ENCODE measurements at places on chromosomes 3 and 15.

DNA sequence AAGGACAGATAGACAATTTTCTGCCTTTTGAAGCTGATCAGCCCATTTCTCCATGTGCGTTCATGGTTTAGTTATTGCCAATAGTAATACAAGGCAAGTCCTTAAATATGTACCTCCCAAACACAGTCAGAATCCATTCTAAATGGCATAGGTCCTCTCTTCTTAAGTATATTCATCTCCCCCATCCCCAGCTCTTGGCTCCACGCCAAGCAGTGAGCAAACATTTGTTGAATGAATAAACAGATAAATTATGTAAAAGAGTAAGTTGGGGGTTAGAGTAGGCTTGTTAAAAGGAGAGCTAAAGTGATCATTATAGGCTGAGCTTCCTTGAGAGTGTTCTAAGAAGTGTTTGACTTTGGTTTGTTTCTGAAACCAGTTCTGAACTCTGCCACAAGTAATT lies 241.3 kb downstream of the ITPR1 start:
- DNase-seq = no peak

GRCh38 chr15:64197425-64197824 lies 34.6 kb upstream of the PPIB start:
- peak; percentile 83 for DNase-seq

DNA sequence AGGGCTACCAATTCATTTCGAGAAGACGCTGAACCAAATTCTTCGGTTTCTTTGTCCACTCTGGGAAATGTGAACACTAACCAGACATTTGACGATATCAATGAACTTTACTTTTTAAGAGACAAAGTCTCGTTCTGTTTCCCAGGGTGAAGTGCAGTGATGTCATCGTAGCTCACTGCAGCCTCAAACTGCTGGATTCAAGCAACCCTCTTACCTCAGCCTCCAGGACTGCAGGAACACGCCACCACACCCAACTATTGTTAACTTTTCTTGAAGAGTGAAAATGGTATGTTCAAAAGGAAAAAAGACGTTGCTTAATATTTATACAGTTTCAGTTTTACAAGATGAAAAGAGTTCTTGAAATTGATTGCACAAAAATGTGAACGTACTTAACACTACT lies 30.6 kb downstream of the MB21D2 start:
- DNase-seq = no peak

DNA sequence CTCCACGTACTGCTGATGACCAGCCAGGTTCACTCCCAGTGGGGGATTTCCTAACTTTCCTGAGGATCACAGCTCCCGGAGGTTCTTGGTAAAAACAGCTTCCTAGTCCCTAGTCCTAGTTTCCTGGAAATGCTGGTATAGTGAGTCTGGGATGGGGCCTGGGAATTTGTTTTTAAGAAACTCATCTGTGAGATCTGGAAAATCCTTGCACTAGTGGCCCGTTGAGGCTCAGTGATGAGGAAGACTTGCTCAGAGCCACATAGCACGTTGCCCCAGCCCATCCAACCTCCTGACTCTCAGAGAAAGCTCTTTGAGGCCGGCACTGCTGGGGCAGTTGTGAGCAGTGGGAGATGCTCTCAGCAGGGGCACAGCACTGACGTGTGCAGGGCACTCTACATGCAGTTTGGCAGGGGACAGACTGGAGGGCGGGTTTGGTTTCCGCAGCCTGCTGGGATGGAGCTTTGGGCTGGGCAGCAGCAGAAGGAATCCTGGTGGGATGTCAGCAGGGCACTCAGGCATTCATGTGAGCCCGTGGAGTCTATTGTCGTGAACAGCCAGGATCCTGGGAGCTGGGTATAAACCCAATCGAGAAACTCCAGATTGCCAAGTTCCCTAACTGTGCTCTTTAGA lies 31.6 kb downstream of the SAXO2 start:
- DNase-seq = no peak
